SIG-M5 (cell line): ENCODE measurements at places on chromosomes 2 and 18.

DNA sequence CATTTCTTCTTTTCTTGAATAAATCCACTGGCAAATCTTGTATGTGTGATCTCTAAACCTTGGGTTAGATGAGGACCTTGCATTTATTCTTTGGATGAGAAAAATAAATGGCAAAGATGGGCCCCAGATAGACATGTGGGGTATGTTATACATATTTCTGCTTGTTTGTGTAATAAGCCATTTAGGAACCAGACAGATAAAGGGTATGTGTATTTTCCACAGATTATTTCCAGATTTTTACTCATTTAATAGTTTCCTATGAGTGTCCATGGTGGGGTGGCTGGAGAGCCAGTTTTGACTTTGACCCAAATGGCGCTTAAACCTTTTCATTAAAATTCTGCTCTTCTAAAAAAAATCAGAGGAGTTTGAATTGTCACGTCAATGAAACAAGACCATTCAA lies 102.8 kb downstream of the MYCN start:
- DNase-seq: no peak

DNA sequence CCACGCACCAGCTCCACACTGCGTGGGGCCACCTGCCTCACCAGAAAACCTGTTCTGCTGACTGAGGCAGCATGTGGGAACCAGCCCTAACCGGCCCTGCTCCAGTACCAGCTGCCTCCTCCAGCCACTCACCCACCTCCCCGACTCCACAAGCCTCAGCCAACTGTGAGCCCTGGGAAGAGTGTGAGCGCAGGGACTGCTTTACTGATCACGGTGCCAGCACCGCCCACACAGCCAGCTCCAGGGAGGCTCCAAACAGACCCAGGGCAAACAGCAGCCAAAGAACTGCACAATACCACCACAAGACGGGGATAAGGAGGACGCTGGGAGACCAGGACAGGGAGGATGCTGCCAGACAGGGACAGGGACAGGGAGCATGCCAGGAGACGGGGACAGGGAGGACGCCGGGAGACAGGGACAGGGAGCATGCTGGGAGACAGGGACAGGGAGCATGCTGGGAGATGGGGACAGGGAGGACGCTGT lies 28.4 kb downstream of the EIPR1 start:
- DNase-seq: no peak

GRCh38 chr2:120678926-120679325 lies 56.7 kb upstream of the GLI2 start:
- no peak for DNase-seq

GRCh38 chr2:193946806-193947205 lies 1710.2 kb upstream of the SLC39A10 start:
- DNase-seq: no peak

DNA sequence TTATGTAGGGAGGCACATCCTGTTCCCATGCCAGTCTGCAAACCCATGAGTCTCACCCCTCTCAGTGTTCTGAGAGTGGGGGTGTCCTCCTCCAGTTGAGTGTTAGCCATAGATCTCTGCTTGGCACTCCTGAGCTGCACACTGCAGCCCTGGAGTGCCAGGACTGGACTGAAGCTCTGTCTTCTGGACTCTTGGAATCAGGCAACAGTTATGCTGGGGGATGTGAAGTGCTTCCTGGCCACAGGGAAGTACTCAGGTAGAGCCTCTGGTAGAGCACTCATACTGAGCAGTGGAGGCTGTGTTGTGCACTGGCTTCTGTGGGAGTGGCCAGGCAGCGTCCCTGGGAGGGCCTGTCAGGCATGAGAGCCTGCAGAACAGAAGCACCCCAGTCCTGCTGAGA lies 43.0 kb downstream of the SERPINB7 start:
- DNase-seq: no peak

DNA sequence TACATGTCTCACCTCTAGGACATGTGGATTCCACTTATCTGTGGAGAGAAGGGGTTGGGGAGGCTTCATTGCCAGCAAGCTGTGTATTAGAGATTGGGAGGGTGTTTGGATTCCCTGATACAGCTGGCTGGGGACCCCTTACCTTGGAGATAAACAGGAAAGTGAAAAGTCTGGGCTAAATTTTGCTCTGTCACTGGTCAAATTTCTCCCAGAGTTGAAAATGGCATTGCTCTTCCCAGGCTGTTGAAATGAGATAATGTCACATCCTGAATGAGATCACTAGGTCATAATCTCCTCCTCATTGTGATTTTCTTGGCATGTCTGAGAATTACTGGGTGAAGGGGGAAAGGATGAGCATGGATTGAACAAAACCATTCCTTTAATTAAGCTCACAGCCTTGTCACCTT lies 265.0 kb upstream of the PARD3B start:
- no peak for DNase-seq

GRCh38 chr2:37456479-37456878 lies 112.0 kb downstream of the QPCT start:
- DNase-seq: no peak

DNA sequence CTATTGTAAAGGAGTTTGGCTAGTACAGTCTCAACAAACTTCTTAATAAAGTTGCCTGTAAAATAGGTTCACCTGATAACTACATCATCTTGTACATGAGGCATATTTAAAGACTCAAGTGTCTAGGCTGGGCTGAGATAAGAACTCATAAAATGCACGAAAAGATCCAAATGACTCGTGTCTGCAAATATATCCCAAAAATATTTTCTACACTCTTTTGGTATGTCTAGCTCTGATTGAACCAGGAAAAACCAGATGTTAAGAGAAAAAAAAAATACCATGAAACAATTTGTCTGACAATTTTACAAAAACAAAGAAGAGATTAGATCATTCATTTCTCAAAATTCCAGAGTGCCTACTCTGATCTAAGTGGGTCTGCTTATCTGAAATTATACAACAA lies 166.9 kb upstream of the OSR1 start:
- DNase-seq: no peak

DNA sequence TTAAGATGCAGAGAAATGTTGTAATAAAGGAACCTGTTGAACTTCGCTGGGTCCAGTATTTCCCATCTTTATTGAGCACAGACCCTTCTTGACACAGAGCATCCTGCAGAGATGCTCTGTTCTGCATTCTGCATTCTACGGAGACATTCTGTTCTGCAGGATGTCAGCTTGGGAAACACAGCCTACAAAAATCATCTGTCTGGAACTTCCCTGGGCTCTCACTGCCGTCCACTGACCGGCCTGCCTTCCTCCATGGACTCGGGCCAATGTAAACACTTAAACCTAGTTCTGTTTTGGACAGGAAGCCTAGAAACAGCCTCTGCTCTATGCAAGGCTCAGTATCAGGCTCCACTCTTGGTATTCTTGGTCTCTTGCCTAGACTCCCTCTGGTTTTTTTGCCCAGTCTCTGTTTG lies 90.0 kb upstream of the PPP1CB start:
- no peak for DNase-seq

- no peak for DNase-seq
These were observed 476.3 kb downstream of the TRIB2 start for GRCh38 chr2:13193075-13193474.

DNA sequence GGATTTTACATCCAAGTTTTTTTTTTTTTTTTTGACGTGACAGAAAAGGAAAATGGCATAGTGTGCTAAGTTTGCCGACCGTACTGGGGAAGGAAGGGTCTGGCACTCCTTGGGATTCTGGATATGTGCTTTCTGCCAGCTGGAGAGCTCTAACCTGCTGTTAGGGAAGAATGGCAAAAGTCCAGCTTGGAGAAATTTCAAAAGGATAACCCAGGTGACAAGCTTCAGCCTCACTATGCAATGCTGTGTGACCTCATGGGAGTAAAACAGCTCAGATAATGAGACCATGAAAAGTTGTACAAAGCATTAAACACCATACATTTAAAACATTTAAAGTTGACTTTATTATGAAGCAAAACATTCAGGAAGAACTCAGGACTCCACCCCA lies 10.3 kb upstream of the GPR45 start:
- no peak for DNase-seq

GRCh38 chr2:149490296-149490695 lies 97.3 kb downstream of the MMADHC start:
- no peak for DNase-seq

GRCh38 chr2:75108937-75109482 lies 90.3 kb downstream of the TACR1 start:
- DNase-seq: no peak

DNA sequence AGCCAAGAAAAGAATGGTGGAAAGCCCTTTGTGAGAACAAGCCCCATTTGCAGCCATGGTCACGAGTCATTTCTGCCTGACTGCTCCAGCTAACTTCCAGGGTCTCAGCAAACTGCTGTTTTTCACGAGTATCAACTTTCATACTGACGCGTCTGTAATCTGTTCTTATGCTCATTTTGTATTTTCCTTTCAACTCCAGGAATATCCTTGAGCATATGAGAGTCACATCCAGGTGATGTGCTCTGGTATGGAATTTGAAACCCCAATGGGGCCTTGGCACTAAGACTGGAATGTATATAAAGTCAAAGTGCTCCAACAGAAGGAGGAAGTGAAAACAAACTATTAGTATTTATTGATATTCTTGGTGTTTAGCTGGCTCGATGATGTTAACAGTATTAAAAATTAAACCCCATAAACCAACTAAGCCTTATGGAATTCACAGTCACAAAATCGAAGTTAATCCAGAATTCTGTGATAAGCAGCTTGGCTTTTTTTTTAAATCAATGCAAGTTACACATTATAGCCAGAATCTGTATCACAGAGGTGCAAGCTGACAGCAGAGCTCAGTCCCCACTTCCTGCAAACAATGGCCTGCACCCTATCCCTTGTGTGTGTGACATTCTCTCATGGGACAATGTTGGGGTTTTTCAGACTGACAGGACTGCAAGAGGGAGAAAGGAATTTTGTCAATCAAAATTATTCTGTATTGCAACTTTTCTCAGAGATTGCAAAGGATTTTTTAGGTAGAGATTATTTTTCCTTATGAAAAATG lies 26.1 kb downstream of the SLC14A1 start:
- no peak for DNase-seq

DNA sequence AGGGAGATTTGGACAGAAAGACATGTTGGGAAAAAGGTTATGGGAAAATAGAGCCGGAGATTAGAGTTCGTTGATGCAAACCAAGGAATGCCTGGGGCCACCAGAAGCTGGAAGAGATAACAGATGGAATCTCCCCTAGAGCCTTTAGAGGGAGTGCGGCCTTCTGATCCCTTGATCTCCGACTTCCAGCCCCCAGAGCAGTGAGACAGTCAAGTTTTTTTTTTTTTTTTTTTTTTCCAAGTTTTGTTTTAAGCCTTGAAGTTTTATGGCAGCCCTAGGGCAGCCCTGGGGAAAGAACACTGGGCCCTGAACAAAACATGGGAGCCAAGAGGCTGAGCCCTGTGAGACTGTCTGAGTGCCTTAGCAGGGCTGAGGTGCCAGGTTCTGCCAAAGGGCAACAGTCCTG lies 6.5 kb downstream of the DGKD start:
- DNase-seq: no peak

DNA sequence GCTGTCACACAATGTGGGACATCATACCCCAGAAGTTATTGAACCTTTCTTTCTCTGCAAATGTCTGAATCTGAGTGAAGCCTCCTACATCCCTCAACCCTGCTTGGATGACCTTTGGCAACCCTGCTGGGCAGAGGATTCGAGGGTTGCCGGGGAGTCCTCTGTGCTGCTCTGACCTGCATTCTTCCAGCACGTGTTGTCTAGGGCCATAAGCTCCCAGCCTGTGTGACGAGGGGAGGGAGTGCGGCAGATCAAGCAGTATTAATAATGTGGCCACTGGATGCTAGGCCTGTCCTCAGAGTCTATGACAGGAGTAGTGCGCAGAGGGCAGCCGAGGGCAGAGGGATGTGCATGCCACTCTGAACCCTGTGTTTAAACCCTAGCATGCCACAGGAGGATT lies 58.8 kb downstream of the RPL37A start:
- DNase-seq: no peak

DNA sequence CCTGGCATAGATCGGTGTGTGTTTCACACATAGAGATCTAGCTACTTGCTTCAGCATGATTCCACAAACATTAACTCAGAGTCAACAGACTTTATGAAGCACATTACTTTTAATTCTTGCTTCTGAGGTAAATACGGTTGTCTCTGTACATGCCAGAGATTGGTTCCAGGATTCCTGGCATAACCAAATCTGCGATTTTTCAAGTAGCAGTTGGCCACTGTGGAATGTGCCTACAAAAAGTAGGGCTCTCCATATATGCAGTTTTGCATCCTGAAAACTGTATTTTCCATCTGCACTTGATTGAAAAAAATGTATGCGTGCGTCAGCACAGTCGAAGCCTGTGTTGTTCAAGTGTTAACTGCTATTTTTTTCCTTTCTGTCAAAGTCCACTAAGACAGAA lies 85.0 kb downstream of the ZAP70 start:
- DNase-seq: no peak

- no peak for DNase-seq
These were observed 573.7 kb downstream of the ARHGAP15 start for GRCh38 chr2:143702931-143703330.

DNA sequence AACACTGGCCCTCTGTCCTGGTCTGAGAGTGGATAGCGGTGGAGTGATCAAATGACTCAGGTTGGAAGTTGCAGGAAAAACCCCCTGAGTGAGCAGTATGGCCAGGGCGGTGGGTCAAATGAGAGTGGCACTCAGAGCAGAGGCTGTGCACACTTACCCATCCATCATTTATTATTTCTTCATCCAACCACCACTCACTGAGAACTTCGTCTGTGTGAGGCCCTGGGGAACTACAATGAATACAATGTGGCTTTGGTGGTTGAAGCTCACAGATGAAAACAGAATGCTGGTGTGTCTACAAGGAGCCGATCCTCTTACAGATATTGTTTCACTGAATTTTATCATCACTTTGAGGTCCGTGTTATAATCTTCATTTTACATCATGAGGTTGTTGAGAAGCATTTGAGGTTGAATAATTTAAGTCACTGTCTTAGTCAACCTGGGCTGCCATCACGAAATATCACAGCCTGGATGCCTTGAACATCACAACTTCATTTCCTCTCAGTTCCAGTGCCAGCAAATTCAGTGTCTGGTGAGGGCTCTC lies 73.4 kb upstream of the ID2 start:
- no peak for DNase-seq

DNA sequence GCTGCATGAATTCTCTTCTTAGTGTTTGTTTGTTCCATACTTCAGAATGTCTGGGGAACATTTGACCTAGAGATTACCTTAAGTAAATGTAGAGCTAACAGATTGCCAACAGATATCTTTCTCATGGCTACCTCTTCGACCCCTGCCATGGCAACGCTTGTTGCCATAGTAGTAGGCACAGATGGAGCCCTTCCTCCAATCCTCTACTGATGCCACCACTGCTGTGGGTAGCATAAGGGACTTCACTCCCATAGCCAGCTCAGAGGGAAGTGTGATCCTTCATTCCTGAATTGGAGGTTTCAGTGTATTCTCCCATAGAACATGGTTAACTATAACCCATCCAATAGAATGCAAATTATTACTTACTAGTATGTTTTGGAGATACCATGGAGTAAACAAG lies 543.6 kb upstream of the NRP2 start:
- no peak for DNase-seq

GRCh38 chr18:32576296-32576916 lies 105.7 kb upstream of the GAREM1 start:
- DNase-seq: no peak
